ENCODE measurements at places on chromosomes 6 and 20.

DNA sequence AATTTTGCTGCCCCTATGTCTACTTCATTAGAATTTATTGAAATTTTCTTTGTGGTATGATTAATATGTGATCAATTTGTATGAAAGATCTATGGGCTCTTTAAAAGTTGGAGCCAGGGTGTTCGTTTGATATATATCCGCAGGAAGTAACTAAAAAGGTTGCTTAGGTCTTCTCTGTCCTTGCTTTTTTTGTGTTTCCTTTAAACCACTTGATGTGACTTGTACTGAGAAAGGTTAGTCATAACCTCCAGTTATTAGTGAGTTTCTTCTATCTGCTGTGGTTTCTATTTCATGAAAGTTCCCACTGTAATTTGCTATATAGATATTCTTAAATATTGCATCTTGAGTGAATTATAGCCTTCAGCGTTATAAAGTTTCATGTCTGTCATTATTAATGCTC is 585.3 kb upstream of the ARID1B start:
- DNase-seq: no peak

- DNase-seq: no peak
Observed at GRCh38 chr20:44023515-44024371, 109.1 kb downstream of the TOX2 start.

- no peak for DNase-seq
Observed at GRCh38 chr6:139547122-139547776, 172.8 kb upstream of the CITED2 start.

DNA sequence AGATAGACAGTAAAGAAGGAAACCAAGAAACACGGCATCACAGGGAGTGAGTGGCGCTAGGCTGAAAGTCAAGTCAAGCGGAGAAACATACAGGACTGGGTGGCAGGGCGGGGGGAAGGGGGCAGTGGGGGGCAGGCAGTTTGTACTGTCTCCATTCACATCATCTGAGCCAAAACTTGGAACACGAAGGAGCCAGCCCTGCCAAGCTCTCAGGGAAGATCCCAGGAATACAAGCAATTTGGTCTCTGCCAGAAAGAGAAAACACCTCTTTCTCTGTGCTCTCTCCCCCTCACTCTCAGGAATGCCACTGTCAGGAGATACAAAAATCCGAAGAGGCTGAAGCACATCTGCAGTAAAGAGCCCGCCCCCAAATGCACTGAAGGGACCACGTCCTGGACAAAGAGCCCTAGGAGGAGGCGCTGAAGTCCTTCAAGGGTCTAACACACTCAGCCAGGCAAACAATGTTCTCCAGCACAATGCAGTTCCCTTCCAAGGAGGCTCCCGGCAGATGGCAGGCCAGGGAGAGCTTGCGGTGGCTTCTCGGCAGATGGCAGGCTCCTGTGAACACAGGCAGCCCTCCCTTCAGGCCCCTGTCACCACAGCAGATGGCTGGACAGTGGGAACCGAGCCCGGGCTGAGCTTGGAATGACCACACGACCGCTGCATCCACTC is 90.0 kb downstream of the ATP9A start:
- DNase-seq: no peak

DNA sequence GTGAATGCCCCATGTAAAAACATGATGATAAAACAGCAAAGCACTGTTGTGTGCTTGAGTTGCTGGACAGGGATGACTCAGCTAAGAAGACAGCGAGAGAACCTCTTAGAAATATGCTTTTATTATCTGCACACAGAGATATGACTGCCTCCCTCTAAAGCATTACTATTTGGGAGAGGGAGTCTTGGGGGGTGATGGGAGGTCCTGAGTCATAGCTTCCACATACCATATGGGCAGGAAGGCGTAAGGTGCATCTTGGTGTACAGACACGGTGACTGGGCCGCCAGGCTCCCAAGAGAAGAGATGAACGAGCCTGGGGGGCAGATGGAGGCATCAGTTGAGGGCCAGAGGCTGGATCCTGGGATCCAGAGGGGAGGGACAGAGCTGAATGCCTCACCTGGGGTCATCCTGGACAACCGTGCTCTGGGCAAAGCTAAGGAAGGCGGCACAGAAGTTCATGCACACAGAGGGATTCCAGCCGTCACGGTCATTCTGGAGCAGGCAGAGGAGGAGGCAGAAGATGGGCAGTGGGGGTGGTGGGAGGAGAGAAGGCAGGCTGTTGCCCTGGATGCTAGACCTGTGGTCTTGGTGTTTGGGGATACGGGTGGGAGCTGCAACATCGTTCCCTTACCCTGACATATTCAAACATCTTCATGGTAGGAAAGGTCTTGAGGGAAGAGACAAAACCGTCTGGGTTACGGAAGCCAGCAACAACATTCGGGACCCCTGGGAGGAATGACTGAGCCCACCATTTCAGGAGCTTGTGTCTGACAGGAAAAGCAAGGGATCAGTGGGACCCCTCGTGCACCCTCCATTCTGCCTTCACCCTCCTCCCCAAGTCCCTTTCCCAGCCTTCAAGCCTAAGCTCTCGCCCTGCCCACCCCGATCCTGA is 2.0 kb downstream of the DXO start:
- DNase-seq: no peak

GRCh38 chr6:52286798-52287432 is 2.4 kb upstream of the MCM3 start:
- peak; percentile 64 for DNase-seq

GRCh38 chr6:15663130-15663871 is 473 bp upstream of the DTNBP1 start:
- no peak for DNase-seq

DNA sequence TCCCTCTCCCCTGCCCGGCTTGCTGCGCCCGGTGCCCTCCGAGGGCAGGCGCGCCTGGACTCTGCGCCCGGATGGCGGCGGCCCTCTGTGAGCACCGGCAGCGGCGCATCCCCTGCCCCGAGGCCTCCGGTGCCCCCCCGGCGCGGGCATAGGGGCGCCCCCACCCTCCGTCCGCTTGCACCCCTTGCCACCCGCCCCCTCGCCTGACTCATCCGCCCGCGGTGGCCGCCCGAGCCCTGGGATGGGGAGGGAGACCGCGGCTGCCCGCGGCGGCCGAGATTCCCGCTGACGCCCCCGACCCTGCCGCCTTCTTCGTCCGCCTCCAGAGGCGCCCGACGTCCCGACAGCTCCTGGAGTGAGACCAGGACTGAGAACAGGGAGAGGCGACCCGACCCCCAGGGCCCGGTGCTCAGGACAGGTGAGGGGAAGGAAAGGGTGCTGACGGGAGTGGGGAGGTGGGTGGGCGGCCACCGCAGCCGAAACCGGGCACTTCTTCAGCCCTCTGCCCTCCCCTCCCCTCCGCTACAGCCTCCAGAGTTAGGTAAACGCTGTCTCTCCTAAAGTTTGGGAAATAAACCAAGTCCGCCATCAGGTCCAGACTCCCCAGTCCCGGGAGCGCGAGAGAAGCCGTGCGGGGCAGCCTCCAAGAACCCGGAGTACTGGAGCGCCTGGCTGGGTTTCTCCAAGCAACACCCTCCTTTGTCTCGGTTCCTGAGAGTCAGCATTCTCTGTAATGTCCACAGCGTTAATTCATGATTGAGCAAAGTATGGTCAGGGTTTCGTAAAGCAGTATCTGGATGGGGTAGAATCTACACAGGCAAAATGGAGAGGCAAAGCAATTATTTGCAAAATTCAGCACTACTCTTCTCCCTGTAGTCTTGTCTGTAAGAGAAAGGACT is 539 bp downstream of the TMEM200A start:
- DNase-seq: peak; percentile 57

DNA sequence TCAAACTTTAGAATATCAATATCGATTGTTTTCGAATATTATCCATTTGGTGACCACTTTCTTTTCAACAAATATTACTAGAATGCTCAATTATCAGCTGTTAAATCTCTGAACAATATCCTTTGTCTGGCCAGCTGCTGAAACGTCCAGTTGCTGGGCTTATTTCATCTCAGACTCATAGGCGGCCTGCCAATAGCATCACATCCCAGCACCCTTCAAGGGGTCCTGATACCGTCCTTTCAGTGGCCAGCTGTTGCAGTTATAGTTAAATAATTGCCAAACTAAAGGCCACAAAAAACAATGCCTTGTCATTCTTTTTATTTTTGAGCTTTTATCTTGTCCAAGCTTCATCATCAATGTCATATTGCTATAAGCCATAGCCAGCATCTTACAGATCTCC is 1006.8 kb upstream of the MANEA start:
- no peak for DNase-seq

GRCh38 chr6:33375143-33375671 is 16.4 kb upstream of the KIFC1 start:
- no peak for DNase-seq

DNA sequence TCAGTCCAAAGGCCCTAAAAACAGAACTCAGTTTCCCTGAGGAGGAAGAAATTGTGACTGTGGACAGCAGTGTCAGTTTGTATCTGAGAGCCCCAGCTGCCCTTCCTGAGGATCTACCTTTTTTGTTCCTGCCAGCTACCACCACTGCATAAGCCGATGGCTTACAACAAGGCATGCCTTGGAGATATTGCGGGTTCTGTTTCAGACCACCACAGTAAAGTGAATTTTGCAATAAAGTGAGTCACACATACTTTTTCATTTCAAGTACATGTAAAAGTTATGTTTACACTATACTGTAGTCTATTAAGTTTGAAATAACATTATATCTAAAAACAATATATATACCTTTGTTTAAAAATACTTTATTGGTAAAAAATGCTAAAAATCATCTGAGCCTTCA is 9.6 kb upstream of the CST3 start:
- no peak for DNase-seq

DNA sequence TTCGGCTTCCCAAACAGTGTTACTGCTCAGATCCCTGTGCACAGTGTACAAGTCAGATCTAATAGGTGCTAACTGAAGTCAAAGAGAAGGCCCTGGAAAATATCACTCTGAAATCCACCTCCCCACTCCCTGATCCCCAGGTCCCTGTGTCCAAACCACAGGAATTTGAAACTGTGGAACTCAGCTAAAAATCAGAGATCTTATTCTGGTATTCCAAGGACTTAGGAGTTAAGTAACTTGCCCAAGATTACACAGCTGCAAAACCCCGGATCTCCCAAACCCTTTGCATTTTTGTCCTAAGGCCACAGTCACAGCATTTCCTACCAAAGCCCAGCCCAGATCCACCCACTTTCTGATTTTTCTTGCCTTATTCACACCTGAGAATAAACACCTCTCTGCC is 32.3 kb upstream of the SLC23A2 start:
- DNase-seq: no peak

DNA sequence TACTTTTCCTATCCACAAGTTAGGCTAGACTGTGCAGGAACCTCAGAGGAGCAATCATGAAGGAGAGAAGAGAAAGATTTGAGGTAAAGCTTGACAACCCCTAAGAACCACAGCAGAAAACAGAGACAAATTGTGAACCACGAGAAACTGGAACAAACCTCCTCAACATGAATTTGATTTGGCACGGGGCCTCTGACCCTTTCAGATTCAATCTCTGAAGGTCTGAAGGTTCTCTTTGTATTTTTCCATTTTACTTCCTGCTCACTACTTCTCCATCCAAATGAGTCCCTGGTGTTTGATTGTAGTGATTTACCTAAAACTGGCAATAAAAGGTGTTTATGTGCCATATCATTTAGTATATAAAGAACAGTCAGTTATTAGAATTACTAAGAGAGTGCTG is 126.1 kb upstream of the STXBP5 start:
- no peak for DNase-seq

DNA sequence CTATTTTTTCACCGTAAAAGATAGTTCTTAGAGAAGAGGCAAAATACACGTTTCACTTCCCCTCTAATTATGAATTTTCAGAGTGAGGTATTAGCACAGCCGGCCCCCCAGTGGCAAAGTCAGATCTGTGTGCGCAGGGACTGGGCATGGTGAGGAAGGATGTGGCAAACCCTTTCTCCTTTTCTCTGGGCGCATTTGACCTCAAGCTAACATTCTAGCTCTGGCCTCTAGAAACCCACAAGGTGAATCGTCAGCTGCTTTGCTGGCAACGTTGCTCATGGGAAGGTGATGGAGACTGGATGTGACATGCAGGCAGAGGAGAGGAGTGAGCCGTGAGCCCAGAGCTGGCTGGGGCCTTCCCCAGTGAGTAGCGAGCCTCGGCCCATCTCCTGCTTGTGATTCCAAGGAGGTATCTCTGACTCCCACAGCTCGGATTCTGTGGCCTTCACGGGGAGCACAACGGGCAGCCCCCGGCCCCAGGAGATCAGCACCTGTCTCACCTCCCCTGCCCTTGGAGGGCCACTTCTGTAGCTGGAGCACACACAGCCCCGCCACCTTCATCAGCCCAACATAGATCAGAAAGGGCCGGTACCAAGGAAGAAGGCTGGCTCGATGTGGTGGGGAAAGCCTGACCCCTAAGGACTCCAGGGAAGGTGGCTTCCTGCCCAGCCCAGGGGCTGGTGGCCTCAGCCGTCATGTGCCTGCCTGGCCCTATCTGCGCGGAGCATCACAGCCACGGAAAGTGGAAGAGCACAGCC is 152.8 kb downstream of the TAF4 start:
- DNase-seq: no peak

DNA sequence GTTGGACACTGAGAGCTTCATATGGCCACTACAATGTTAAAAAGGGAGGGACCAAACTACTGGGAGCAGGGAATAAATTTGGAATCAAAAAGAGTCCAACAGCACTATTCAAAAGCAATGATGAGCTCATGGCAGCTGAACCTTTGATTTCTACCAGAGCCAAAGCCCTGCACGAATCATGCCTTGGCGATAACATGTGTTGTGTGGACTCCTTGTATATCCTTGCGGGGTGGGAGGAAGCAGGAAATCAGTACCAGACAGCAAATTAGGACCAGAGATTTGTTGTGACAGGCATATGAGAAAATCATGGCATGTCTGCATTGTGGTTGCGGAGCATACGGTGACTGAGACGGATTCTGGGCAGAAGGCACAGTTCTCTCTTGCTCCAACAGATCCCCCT is 85.6 kb upstream of the EMILIN3 start:
- no peak for DNase-seq

Data from HTR-8/SVneo (cell line).